ENCODE measurements at places on chromosomes 12 and 14.

GRCh38 chr12:123614531-123614930, 12.6 kb downstream of the DDX55 start:
- DNase-seq, result no peak

DNA sequence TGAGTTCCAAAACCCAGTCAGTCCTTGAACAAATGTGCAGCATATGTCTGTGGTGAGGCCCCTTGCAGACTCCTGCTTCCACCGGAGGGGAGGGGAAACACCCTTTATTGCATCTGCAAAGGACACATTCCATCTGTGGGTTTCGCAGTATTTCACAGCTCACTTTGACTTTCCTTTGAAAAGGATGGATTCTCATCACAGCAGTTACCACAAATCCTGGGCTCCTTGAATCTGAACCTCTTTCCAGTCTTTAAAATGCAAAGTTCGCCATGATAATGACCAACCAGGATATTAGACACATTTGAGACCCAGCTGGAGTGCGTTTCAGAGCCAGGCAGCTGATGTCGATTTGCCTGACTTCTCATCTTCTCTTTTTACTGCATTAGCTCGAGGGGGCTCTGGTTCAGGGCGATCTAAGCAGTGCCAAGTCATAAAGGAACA, 242.4 kb downstream of the SLC15A4 start:
- DNase-seq, result no peak

DNA sequence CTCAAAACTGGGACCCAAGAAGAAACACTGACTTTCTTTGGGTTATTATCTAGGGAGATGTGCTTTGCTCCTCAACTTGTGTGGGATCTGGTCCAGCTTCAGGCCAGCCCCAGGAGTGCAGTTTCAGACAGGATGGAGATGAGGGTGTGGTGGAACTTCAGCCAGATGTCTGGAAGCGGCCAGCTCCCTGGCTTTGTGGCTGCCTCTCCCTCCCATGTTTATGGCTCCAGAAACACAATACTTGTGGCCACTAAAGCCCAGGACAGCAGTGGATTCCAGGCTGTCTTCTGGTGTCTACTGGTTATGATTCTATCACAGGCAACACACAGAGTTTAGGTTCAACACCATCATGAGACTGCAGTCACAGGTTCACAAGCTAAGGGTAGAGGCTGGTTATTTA, 44.2 kb upstream of the EMP1 start:
- DNase-seq, result no peak

GRCh38 chr12:124560146-124560890, 7.1 kb downstream of the NCOR2 start:
- DNase-seq, result no peak

DNA sequence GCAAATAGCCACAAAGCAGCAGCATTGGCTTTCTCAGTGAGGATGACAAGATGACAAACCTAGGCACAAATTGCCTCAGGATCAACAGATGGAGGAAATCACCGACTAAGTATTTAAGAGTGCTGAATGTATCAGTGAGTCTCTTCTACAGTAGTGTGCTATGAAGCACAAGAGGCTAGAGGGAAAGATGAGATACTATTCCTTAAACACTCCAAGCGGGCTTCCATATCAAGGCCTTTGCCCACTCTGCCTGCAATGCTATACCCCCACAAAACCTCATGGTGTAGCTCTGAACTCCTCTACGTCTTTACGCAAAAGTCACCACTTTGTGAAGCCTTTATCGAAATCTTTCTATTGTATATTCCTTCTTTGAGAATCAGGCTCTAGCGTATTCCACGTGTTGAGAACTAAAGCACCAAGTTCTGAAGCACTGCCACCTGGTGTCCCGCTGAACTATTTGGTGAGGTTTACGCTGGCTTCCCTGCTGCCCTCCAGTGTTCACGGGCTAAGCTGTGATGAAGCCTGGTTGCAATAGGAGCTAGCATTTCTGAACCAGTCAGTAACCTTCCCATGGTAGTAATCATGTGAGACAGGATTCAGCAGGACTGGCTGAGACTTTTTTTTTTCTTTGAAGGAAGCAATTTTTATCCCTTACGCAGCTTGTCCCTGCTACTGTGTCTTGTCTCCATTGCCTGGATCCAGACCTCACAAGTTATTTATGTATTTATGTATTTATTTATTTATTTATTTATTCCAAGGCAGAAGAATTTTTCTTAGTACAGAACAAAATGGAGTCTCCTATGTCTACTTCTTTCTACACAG, 426.5 kb upstream of the OR4E1 start:
- peak; percentile 32 for DNase-seq

GRCh38 chr12:111084158-111084557, 163.8 kb upstream of the MYL2 start:
- DNase-seq, result no peak

DNA sequence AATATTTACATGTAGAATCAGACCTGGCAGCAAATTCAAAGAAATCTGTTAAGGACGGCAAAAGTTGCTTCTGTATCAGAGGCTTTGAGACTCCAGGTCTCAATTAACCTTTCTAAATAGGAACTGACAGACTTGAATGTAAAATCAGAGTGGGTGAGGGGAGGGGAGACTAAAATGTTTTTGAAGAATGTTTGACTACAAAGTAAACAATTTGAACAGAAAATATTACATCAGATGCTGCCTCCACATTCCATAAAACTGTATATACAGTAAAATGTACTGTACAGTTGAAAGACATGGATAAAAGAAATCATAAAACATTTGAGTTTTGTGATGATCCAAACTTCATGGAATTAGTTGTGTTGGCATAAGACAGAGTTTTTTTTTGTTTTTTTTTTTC, 49.5 kb upstream of the POC1B start:
- DNase-seq, result no peak

DNA sequence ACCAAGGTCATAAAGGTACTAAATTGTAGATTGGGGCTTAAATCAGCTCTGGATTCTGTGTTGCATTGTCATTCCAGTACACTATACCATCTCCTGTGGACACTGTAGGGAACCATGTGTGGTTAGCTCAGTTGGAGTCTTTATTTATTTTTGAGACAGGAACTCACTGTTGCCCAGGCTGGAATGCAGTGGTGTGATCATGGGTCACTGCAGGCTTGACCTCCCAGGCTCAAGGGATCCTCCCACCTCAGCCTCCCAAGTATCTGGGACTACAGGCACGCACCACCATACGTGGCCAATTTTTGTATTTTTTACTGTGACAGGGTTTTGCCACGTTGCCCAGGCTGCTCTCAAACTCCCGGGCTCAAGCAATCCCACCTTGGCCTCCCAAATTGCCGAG, 6.7 kb downstream of the PAPOLA start:
- DNase-seq, result no peak

GRCh38 chr14:24710403-24711112, 76.6 kb upstream of the GZMB start:
- DNase-seq, result peak; percentile 62

DNA sequence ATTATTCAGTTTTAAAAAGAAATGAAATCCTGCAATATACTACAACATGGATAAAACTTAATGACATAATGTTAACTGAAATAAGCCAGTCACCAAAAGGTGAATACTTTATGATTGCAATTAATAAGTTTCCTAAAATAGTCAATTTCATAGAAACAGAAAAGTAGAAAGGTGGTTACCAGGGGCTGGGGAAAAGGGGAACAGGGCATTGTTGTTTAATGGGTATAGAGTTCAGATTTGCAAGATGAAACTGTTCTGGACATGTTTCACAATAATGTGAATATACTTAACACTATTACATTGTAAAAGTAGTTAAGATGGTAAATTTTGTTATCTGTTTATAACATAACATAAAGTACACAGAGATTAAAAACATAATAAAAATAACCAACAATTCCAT, 550.9 kb downstream of the CCER1 start:
- no peak for DNase-seq

GRCh38 chr12:68452078-68452715, 120.0 kb upstream of the MDM1 start:
- no peak for DNase-seq

- DNase-seq, result no peak
These were observed 1.7 kb downstream of the BTG1 start for GRCh38 chr12:92143686-92144630.

DNA sequence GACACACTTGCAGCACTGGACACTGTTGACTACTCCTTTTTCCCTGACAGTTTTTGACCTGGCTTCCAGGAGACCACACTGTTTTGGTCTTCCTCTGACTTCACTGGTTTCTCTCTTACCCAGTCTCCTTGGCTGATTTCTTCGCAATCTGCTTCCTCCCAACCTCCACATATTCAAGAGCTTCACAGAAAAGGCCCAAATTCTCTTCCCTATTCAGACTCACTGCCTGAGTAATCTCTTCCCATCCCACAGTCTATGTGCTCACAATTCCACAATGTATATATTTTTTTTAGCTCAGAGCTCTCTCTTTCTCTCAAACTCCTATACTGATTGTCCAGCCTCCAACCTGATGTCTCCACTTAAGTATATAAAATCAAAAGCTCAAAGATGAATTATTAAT, 115.4 kb downstream of the SINHCAF start:
- no peak for DNase-seq

- no peak for DNase-seq
These were observed 266.3 kb upstream of the DIO2 start for GRCh38 chr14:80477388-80478160.

DNA sequence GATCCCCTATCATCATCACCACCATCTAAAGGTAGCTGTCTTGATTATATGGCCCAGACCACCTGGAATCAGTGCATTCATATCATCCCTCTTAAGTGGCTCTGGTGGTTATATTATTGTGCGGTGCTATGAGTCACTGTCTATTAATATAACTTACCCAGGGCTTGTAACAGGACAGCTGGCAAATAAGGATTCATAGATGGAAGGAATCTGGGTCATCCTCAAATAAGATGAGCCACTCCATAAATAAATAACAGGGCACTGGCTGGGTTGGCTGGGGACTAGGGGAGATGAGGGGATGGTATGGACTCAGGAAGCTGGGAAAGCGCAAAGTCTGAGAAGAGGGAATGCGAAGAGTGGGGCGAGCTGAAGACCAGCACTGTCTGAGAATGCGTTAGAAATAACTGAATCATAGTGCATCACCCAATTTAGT, 216.1 kb downstream of the NUAK1 start:
- DNase-seq, result no peak

DNA sequence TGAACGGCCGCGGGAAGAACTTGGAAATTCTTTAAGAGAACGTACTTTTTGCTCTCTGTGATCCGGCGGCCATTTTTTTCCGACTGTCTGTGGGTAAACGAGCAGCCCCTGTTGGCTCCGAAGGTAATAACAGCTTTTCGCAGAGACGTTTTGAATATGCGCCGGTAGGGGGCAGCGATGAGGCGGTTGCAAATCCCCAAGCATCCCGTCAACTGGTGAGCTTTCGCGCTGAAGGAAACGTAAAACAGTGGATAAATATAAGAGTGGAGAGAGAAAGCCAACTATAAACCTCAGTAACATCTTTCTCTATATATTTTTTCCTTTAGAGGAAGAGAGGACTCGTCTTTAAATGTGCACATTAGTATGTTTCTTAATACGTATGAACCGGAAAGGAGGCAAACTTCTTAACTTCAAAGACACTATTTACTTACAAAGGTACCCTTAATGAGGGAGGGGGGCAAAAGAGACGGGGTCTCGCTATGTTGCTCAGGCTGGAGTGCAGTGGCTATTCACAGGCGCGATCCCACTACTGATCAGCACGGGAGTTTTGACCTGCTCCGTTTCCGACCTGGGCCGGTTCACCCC, 9.6 kb upstream of the NEMF start:
- DNase-seq, result peak; percentile 59

GRCh38 chr12:12025799-12026386, 44.8 kb upstream of the BCL2L14 start:
- DNase-seq, result no peak

DNA sequence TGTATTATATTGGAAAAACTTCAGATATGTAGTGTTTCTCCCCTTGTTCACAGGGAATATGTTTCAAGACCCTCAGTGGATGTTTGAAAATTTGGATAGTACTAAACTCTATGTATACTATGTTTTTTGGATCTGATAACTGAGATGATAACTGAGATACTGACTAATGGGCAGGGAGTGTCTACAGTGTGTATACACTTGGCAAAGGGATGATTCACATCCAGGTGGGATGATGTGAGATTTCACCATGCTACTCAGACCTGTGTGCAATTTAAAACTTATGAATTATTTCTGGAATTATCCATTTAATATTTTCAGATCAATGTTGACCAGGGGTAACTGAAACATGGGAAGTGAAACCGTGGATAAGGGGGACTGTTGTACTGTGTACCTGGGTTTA, 13.8 kb downstream of the RAD51B start:
- DNase-seq, result no peak

- DNase-seq, result no peak
These were observed 64.4 kb downstream of the PPP1R36 start for GRCh38 chr14:64614166-64614565.

DNA sequence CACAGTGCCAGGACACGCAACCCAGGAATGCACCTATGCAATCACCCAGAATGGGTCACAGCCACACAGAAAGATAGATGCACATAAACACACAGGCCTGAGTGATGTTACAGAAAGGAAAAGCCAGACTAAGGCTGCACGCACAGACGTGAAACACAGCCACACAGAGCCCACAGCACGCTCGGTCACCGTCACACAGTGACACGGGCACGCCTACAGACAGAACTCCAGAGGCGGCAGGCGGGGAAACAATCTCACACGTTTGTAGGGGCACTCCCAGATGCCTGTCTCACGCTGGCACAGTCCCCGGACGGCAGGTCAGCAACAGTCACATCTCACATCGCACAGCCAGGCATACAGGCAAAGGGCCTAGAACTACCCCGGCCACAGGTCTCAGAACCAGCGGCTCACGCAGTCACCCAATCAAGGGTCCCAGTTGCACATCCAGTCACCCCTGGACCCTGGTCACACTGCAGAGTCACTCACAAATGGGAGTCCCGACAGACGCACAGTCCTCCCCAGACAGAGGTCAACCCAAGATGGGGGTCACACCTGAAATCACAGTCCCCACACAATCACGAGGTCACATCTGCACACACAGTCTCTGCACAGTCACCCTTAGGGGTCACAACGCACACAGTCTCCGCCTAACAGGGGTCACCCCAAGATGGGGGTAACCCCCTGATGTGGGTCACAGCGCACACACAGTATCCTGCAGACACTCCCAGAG, 790 bp downstream of the SSH1 start:
- DNase-seq, result no peak

- no peak for DNase-seq
These were observed 23.5 kb upstream of the CFAP54 start for GRCh38 chr12:96465896-96466295.

GRCh38 chr12:22333186-22333712, 1.3 kb downstream of the ST8SIA1 start:
- DNase-seq, result no peak
